ENCODE measurements at places on chromosomes 16 and 17.
A peak's percentile ranks its signal among the peaks of the same experiment; 100 is the strongest.

GRCh38 chr17:74147056-74147835 is 56.2 kb upstream of the RPL38 start:
- no peak for DNase-seq

DNA sequence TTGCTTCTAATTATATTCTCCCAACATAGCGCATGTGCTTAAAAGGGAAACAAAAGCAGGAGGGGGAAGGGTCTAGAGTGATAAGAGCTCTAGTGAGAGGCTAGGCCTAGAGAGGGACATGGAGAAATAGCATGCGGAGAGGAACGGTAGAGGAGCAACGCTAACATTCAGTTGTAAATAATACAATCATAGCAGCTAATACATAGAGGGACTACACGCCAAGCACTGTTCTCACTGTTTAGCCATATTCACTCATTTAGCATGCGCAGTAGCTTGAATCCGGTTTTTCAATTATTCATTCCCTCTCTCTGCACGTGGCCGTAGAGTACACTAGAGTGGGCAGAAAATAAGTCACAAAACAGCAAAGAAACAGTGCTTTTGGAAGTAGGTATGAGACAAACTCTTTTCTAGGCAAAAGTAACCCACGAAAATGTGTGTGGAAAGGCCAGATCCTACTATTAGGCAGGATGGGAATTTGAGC is 1.7 kb upstream of the ALOX12 start:
- no peak for DNase-seq

GRCh38 chr16:84514874-84515835 is 10.7 kb upstream of the MEAK7 start:
- no peak for DNase-seq

GRCh38 chr17:72191356-72191755 is 70.5 kb downstream of the SOX9 start:
- DNase-seq: no peak

GRCh38 chr16:7361416-7362129 is 28.9 kb downstream of the RBFOX1 start:
- no peak for DNase-seq

DNA sequence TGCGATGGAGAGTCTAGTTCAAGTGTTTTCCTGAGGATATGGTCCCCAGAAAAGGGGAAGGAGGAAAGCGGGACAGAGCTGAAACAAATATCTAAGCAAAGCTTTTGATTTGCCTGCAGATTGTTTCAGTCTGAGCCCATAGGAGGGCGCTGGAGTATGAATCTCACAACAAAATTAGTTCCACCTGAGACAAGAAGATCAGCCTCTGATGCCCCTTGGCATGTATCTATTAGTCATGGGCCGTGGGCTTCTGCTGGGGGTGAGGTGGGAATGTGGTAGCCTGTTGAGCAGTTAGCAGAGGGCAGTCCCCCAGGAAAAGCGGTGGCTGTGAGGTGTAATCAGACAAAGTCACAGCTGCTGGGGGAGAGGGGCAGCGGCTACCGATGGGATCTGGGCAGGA is 446.9 kb downstream of the CA10 start:
- DNase-seq: no peak

DNA sequence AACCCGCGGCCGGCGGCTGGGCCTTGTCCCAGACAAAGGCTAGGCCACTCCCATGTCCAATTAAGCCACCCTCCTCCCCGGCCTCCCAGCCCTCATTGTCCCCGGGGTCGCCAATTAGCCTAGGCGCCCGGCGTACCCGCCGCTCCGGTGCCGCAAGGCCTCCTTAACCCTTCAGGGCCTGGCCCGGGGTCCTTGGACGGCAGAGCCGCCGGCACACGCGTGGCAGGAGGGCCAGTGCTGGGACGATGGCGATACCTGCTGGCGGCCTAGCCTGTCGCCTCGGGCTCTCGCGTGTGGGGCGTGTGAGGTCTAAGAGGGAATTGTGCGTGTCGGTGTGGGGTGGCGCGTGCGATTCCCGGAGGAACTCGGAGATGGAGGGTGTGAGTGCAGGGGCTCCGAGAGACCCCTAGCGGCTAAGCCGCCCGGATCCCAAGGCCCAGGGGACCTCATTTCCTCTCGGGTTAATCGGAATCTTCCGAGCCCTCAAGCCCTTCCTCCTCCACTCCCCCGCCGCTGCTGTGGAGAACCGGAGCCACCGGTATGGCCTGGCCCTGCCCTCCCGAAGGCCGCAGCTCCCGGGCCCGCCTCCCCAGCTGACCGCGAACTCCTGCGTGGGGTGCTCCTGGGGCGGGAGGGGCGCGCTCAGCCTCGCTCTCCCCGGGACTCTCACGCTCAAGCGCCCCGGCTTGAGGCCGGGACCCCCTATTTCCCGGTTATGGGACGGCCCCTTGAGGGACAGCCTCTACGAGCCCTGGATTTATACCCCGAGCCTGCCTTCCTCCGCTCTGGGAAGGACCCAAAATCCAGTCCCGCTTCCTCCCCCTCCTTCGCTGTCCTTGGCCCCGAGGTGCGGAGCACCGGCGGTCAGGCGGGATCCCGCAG is 11.9 kb downstream of the TBX2 start:
- DNase-seq: no peak

DNA sequence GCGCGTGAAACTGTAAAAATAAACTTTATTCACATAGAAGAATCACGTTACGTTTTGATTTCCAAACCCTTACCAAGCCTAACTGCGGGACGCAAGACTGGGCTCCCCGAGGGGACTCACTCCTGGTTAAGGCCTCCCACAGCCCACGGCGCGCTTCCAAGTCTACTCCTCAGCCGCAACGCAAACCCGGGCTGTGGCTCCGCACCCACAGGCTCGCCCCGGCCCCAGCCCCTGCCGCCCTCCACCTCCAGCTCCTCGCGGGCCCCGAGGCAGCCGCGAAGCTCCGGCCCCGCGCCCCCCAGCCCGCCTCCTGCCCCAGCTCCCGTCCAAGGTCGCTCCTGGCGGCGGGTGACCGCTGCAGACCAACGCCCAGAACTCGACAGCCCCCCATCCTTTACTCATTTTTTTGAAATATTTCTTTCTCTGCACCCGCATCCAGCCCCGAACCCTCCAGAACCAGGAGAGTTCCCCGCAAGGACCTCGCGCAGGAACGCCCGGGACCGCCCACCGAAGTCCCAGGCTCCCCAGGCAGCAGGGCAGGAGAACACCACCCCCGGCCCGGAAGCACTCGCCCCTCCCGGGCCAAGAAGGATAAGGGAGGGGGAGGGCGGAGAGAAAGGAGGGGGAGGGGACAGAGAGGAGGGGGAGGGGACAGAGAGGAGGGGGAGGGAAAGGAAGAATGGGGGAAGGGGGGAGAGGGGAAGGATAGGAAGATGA is 912 bp downstream of the USP22 start:
- DNase-seq: no peak

DNA sequence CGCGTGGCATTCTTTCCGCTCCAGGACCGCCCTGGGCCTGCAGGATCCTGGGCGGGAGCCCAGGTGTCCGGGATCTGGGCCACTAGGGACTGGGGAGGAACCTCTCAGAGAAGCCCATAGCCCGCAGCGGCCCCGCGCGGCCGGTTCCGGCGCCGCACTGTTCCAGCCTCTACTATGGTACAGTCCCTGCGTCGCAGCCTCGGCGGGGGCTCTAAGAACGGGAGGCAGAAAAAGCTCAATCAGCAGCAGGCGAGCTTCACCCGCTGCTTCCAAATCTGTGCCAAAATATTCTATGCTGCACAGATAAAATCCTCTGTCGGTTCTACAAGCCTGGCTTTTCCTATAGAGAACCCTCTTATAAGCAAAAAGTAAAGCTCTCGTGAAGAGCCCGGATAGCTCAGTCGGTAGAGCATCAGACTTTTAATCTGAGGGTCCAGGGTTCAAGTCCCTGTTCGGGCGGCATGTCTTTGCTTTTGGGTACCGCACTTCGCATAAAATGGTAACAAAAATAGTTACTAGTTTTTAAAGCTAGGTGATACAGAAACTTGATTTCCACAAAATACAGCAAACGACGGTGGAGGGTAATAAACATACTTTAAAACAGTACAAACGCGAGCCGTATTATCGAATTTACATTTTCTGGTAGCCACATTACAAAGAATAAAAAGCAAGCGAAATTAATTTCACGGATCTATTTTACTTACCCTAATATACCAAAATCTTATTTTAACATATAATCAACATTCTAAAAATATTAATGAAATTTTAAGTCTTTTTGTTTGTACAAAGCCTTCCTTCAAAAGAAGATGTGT is 661 bp upstream of the ALOXE3 start:
- peak; percentile 65 for DNase-seq

DNA sequence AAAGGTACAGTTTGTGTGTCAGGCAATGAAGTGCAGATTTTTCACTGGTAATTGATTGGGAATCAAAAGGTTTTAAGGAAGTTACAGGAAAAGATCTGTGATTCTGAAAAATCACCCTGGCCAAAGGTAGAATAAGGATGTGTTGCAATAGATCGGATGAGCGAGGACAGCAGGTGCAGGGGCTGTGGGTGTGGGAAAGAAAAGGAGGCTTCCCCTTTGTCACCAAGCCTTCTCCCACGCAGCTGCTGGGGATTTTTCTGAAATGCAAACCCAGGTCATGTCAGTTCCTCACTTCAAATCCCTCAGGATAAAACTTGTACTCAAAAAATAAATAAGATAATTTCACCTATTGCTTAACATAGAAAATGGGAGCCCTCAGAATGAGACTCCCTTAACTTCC is 47.9 kb upstream of the ARHGAP17 start:
- DNase-seq: no peak

GRCh38 chr16:88357317-88358022 is 25.3 kb upstream of the ZNF469 start:
- peak; percentile 87 for DNase-seq

- DNase-seq: no peak
Observed at GRCh38 chr16:84260766-84261554, 21.1 kb upstream of the KCNG4 start.

DNA sequence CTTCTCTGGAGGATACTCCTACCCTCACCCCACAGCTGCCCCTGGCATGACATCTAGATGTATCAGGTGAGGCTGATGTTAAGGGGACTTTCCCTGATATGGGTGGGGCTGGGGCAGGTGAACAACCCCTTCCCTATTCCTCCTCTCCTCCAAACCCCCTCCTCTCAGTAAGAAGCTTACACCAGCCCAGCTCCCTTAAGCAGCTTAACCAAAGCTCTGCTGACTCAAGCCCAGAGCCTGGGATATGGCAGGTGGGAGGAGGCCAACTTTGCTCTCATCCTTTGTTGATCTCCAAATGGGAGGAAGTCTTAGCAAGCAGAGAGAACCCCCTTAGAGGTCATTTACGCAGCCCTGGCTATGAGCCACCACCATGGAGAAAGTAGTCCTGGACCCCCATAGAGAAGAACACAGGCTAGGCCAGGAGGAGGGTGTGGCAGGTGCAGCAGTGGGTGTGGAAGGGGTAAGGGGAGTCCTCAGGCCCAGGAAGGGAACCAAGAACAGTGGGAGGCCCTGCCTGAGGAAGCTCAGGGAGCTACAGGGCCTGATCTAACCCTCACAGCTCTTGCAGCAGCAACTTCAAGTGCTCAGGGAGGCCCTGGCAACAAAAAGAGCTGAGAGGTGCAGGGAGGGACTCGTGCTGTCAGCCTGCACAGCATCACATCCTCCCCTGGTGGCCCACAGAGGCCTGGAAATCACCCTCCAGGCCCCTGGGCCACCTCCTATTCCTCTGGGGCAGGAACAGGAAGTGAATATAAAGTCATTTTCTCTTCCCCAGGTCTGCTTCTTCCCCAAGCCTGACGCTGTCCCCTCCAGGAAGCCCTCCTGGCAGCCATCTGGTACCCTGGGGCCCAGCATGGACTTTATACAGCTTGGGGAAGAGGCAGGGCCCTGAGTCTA is 2.9 kb downstream of the UNC119 start:
- no peak for DNase-seq

- DNase-seq: no peak
Observed at GRCh38 chr16:8544406-8544805, 45.9 kb downstream of the TMEM114 start.

GRCh38 chr16:15855704-15856003 is 1.2 kb downstream of the MYH11 start:
- no peak for DNase-seq

GRCh38 chr16:12057266-12057665 is 80.7 kb downstream of the SNX29 start:
- peak; percentile 15 for DNase-seq

DNA sequence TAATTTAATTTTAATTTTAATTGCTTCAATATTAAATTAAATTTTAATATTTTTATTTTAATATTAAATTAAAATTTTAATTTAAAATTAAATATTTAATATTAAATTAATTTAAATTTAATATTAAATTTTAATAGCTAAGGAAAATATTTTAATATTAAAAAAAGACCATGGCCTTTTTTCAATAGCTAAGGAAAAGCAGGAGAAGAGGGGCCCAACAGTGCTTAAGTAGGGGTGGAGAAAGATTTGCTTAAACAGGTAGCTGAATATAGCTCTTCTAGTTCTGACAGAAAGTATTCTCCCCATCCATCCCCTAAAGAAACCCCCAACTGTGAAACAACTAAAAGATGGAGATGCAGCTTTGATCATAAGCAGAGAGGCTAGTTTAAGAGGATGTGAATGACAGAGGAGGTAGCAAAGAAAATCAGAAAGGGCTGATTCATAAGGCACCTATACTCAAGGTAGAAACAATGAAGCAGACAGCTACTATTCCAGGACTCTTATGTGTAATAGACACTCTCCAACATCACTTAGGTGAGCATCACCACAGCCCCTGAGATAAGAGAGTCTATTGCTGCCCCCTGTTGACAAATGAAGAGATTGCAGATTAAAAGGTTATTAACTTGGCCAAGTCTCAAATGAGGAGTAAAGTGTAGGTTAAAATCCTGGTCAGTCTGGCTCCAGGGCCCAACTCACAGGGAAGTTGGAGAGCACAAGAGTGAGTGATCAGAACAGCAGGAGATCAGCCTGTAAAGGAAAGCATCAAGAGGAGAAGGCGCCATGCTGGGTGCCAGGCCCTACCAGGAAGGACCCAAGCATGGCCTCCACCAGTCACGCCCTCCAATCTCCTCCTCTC is 7.8 kb upstream of the RNASEK start:
- DNase-seq: no peak

GRCh38 chr16:52383119-52383518 is 163.8 kb downstream of the TOX3 start:
- no peak for DNase-seq

DNA sequence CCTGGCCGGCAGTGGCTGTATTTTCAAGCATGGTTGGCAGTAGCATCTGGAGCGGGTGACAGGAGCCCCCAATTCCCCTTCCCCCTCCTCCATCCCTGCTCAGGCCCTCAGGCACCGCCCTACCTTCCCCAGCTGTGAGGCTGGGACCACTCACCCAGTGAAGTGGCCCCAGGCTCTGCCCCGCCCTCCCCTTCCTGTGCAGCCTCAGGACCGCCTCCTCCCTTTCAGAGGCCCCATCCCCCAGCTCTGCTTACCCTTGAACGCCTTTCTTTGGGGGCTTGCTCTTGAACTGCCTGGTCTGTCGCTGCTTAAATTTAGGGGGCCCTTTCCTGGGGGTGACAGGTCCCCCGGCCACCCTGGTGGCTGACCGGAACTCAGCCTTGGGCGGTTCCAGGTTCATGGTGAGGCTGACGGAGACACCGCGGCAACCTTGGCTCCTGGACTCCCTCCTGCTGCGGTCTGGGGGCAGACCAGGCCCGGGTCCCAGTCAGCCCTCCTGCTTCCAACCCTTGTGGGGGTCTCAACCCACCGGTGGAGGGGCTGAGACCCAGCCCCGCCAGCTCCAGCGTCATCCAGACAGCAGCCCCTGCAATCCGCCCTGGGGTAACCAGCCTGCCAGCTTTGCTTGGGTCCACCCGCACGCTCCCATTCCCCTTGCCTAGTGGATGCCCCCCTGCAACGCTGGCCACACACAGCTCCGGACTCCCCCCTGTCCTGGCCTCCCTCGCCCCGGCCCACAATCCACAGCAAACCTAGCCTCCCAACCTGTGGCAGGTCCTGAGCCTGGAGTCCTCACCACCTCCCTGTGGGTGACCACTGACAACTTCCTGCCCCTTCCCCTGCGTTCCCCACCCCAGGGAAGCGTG is 3.2 kb downstream of the PDE6G start:
- DNase-seq: no peak
